ENCODE measurements at places on chromosomes 7 and 10. TPM values are rescaled to one million over a fixed set of nuclear protein-coding genes. Genes with fewer than 3 reads are reported as not detected.

ATP6V0A4 gene
- total RNA-seq, result 1.9 TPM

GRCh38 chr7:86050918-86051317 lies 592.8 kb upstream of the GRM3 start:
- no peak for DNase-seq
- no peak overlapping the region for H3K27ac ChIP-seq
- no peak overlapping the region for H3K4me3 ChIP-seq
- no peaks in the 10 kb centered on the region for H3K36me3 ChIP-seq
- no peaks in the 10 kb centered on the region for H3K4me1 ChIP-seq
- H3K27me3 ChIP-seq, result no peaks in the 10 kb centered on the region

DNA sequence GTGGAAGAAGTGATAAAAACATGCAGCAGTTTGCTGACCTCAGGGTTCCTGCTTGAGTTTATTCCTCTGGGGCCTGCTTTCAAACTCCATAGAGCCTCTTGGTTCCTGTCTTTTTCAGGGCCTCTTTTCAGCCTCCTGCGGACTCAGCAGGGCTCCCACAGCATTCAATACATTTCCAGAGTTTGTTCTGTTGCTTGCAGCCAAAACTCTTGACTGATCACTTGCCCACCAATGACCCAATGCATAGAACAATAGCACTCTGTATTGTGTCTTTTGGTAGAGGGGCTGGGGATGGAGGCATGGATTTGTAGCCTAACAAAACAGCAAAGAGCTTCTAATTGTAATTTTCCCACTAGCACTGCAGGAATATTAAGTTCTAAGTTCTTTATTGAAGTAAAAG lies 50.8 kb upstream of the CREB5 start:
- H3K4me3 ChIP-seq, result no peak overlapping the region
- no peaks in the 10 kb centered on the region for H3K36me3 ChIP-seq
- no peak for DNase-seq
- no peaks in the 10 kb centered on the region for H3K4me1 ChIP-seq
- H3K27ac ChIP-seq, result no peak overlapping the region
- no peaks in the 10 kb centered on the region for H3K27me3 ChIP-seq

DNA sequence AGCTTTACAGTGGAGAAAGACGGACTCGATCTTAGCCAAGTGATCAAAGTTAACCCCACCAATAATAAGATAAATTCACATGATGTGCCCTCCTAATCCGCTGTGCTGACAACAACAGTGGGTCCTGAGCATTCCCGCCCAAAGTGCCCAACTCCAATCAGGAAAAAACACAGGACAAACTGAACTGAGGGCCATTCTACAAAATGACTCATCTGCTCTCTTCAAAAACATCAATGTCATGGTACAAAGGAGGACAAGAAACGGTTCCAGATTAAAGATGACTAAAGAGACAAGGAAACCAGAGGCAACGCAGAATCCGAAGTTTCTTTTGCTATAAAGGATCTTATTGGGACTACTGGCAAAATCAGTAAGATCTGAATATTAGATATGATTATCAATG lies 79.4 kb downstream of the CTBP2 start:
- no peaks in the 10 kb centered on the region for H3K27me3 ChIP-seq
- H3K4me1 ChIP-seq, result peaks cover 49% of the 10 kb centered on the region
- H3K36me3 ChIP-seq, result no peaks in the 10 kb centered on the region
- no peak for DNase-seq
- no peak overlapping the region for H3K4me3 ChIP-seq
- H3K27ac ChIP-seq, result no peak overlapping the region

DNA sequence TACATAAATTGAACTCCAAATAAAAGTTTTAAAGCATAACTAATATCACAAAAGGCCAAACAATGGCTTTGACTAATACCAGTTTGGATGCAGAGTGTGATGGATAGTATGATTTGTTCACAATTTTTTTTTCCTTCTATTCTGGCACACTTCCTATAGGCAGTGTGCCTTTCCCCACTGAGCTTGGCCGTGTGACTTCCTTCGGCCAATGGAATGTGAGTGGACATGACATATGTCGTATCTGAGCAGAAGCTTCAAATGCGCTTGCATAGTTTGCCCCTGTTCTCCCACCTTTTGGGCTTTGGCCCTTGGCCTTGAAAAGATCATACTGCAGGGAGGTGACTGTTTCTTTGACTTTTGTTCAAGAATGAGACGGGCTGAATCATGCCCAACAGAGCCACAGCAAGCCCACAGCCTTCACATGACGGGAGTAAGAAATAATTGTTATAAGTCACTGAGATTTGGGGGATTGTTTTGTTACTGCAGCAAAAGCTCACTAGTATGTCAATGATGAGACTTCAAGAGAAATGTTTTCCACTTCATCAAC lies 279.9 kb upstream of the NEBL start:
- H3K27me3 ChIP-seq, result no peaks in the 10 kb centered on the region
- peaks cover 30% of the 10 kb centered on the region for H3K4me1 ChIP-seq
- H3K4me3 ChIP-seq, result no peak overlapping the region
- H3K36me3 ChIP-seq, result no peaks in the 10 kb centered on the region
- DNase-seq, result no peak
- H3K27ac ChIP-seq, result no peak overlapping the region

- no peaks in the 10 kb centered on the region for H3K36me3 ChIP-seq
- DNase-seq, result no peak
- H3K4me1 ChIP-seq, result no peaks in the 10 kb centered on the region
- no peak overlapping the region for H3K4me3 ChIP-seq
- H3K27me3 ChIP-seq, result no peaks in the 10 kb centered on the region
- H3K27ac ChIP-seq, result no peak overlapping the region
Observed at GRCh38 chr7:83918142-83918541, 269.2 kb upstream of the SEMA3E start.

DNA sequence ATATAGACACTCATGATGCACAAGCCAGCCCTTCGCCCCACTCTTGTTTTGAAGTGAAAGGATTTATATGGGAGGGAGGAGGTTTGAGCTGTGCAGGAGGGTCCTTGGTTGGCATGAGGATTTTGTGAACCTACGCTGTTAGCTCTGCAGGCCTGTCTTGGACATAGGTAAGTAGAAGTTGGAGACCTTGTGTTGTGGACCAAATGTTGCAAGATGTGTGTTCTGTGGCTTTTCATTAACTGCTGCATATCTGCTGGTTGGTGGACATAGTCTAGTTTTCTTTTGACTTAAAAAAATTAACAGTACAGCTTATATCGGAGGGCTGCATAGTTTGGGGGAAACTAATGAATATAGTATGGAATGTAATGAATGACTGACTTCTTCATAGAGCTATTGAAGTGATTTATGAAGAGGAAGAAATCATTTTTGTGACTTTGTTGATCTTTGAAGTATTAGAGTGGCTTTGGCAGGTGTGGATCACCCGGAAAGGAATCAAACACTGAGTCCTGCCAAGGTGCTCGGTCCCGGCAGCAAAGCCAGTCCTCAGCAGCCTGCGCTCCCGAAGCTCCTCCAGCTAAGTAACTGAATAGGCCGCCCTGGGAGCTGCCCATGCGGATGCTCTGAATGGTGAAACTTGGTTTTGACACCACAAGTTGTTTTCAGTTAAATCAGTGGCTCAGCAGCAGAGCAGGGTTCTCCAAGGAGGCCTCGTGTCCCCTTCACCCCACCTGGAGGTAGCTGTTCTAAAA lies 3.2 kb downstream of the MGMT start:
- H3K27ac ChIP-seq, result no peak overlapping the region
- peaks cover 3% of the 10 kb centered on the region for H3K36me3 ChIP-seq
- DNase-seq, result no peak
- H3K4me3 ChIP-seq, result no peak overlapping the region
- H3K27me3 ChIP-seq, result no peaks in the 10 kb centered on the region

GRCh38 chr10:35640951-35641675 lies 983 bp downstream of the FZD8 start:
- H3K4me1 ChIP-seq, result peaks cover 33% of the 10 kb centered on the region
- peak; percentile 72 for DNase-seq
- no peaks in the 10 kb centered on the region for H3K36me3 ChIP-seq
- no peaks in the 10 kb centered on the region for H3K27me3 ChIP-seq
- peak overlapping the region; percentile 85 for H3K27ac ChIP-seq

RADIL gene
- 10.5 TPM for total RNA-seq

GRCh38 chr7:151801291-151801690 lies 75.6 kb downstream of the PRKAG2 start:
- no peak overlapping the region for H3K4me3 ChIP-seq
- H3K27me3 ChIP-seq, result no peaks in the 10 kb centered on the region
- no peaks in the 10 kb centered on the region for H3K36me3 ChIP-seq
- H3K27ac ChIP-seq, result no peak overlapping the region

DNA sequence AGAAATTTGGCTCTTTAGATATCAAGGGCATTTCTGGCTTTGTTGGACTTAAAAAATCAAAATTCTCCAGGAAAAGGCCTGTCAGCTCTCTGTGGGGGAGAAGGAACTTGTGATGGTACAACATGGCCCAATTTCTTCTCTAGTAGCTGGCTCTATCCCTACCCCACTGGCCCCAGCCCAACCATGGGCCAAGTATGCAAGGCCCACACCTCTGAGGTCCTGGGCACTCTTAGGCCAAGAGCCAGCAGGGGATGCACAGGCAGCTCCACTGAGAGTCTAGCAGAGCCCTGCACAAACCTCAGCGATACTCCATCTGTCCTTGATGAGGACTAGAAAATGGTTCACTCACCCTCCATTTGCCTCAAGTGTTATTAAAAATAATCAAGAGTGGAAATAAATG lies 261.2 kb downstream of the C7orf25 start:
- DNase-seq, result no peak
- H3K27me3 ChIP-seq, result no peaks in the 10 kb centered on the region
- no peak overlapping the region for H3K27ac ChIP-seq

DNA sequence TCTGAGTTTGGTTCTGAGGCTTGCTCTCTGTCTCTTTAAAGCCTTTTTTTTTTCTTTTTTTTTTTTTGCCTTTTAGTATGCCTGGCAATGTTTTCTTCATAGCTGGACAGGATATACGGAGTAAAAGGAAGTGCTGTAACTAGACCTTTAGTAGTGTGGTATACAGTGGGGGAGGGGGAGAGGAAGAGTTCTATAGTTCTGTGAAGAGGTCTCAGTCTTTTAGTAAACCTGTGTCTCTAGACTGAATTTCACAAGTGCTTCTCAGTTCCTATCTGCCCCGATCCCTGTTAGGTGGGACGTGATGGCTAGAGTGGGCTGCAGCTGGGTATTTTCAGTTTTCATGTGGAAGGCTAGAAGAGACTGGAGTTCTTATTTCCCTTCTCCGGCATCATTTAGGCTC lies 3.1 kb upstream of the ABCC2 start:
- H3K27ac ChIP-seq, result peak overlapping the region; percentile 28
- no peaks in the 10 kb centered on the region for H3K36me3 ChIP-seq
- no peak overlapping the region for H3K4me3 ChIP-seq
- no peak for DNase-seq

DNA sequence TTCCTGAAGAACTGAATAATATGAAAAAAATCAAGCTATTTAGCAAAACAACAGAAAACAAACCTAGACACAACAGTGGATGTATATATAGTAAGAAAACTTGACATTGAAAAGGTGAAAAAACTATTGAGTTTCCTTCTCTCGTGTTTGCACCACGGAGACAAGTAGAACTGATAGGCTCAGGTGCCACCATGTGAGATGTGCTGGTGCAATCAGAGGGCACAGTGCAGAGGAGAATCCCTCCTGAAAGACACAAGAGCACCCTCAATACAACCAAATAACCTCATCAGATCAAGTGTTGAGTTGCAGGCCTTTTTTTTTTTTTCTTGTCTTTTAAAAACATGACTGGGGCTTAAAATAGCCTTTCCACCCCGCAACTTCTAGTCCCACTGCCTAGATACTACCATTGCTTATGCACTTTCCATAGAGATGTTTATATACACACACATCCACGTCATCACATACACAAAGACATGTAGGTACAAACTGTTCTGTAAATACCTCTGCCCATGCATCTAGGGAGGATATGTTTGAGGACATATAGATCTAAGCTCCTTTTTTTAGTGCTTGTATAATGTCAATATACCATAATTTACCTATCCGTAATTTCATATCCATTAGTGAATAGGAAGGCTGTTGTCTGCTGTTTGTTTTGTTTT lies 54.1 kb downstream of the UBE2H start:
- peaks cover 3% of the 10 kb centered on the region for H3K36me3 ChIP-seq
- H3K4me3 ChIP-seq, result no peak overlapping the region
- peak overlapping the region; percentile 44 for H3K27ac ChIP-seq

MYH16 gene
- 0.17 TPM for total RNA-seq

FOXI2 gene
- total RNA-seq, result 0.20 TPM

ADCYAP1R1 gene
- total RNA-seq, result 0.11 TPM

DNA sequence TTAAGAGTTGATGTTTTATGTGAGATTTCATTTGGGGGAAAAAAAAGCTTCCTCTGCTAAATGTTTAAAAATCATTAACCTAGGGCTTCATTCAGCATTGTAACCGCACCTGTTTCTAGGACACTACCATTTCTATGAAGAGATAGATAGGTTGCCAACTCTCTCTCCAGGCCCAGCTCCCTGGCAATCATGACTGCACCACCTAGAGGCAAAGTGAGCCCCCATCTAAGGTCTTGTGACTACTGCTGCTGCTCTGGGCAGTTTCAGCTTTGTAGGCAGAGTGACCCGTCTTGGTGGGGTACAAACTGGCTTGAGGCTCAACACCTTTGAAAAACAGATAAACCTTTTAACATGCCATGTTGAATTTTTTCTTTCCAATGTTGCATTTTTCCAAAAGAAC lies 27.3 kb upstream of the MRC1 start:
- no peaks in the 10 kb centered on the region for H3K27me3 ChIP-seq
- H3K4me1 ChIP-seq, result peaks cover 5% of the 10 kb centered on the region
- DNase-seq, result no peak
- no peak overlapping the region for H3K27ac ChIP-seq
- H3K4me3 ChIP-seq, result no peak overlapping the region
- H3K36me3 ChIP-seq, result no peaks in the 10 kb centered on the region

CYP2C18 gene
- 0.33 TPM for total RNA-seq
